ENCODE measurements at places on chromosomes 3 and 15. TPM values are rescaled to one million over a fixed set of nuclear protein-coding genes. Genes with fewer than 3 reads are reported as not detected.

Gene TMEM207
- total RNA-seq: not detected

Gene TRPM1
- 0.07 TPM for total RNA-seq

Gene LRRIQ4
- not detected for total RNA-seq

Gene NPAP1
- not detected for total RNA-seq

Gene PARP9
- total RNA-seq: 7.5 TPM

Gene SCN11A
- not detected for total RNA-seq

Gene ZMAT3
- 12.8 TPM for total RNA-seq

Gene CPNE4
- not detected for total RNA-seq

Gene KY
- not detected for total RNA-seq

Gene GABRB3
- total RNA-seq: 0.51 TPM

Gene SKOR1
- total RNA-seq: 0.19 TPM

Gene CD47
- 69.6 TPM for total RNA-seq
